ENCODE measurements at places on chromosomes 2 and 18.

- DNase-seq: peak; percentile 9
These were observed 516.7 kb downstream of the NR4A2 start for GRCh38 chr2:155815851-155816250.

- no peak for DNase-seq
These were observed 360.6 kb upstream of the TNP1 start for GRCh38 chr2:217220228-217221013.

DNA sequence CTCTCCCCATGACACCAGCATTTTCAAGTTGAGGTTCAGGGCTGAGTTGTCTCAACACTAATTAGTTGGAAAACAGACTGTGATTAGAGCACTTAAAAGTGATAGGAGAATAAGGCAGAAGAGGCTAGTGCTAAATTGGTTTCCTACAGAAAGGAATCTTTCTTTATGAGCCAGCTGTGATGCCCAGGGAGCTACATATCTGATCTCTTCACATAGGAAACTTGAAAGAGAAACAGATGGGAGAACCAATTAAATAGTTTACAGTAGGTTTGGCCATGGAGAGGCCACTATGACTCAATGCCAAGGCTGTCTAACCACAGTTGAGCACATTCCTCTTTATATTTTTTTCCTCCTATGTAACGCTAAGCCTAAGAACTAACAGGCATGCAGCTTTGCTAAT lies 418.3 kb upstream of the CYRIA start:
- no peak for DNase-seq

- DNase-seq: no peak
These were observed 421.5 kb upstream of the MEIS1 start for GRCh38 chr2:66013456-66013855.

- no peak for DNase-seq
These were observed 164.6 kb downstream of the HDAC4 start for GRCh38 chr2:239236043-239236807.

- no peak for DNase-seq
These were observed 16.2 kb downstream of the CASP8 start for GRCh38 chr2:201276511-201276910.

GRCh38 chr2:151673016-151673415 lies 61.3 kb downstream of the NEB start:
- no peak for DNase-seq

- no peak for DNase-seq
These were observed 122.2 kb downstream of the NCOA1 start for GRCh38 chr2:24613154-24613814.

GRCh38 chr2:168184681-168185513 lies 62.5 kb downstream of the STK39 start:
- DNase-seq: no peak

DNA sequence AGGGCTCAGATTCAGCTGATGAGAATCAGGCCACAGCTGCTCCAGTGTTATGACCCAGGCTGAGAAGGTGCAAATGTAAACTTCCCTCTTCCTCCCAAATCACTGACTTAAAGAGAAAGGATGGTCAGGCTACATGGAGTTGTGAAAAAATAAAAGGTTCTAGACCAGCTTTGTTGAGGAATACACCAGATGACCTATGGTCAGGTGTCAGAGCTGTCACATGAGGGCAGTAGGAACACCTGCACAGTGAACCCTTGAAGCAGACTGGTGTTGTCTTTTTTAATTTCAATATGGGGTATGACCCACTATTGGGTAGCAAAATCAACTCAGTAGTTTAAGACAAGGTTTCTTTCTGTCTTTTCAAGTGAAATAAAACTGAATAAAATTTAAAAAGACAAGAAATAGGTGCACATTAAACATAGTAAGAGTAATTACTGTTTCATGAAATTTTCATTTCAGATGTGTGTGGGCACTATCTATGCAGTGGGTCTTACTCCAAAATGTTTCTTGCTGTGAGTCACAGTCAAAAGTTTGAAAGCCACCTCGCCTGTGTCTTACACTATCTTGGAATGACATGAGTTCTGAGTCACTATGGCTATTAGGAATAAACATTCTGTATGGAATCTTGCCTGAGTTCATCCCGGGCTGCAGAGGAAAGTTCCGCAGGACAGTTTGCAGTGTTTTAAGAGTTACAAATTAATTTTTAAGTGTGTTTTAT lies 83.6 kb downstream of the ACVR1 start:
- DNase-seq: no peak

DNA sequence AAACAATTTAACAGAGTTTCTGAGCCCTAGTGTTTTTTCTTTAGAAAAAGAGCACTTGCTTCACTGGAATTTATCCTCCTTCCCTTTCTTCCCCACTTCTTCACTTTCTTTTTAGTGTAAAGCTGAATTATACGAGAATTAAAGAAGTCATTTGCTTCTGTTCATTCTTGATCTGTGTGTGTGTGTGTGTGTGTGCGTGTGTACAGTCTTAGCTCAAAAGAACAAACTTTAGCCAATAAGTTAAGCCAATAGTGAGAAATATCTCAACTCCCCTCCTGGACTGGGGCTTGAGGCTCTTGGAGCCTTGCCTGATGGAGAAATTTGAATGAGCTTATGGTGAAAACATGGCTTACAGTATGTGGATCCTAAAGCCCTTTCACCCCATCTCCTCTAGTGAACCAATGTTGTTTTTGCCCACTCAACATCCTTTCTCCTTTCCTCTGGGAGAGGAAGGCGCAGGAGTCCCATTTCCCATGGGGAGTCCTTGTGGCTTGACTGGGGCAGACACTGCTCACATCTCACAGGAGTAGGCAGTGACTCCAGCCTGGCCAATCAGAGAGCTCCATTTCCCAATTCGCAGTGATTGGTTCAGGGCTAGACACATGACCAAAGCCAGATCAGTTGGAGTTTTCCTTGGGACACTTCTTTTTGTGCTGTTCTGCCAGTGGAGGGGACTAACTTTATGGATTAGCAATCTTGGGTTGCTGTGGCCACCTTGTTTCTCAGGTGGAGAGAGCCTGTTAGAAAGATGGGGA lies 16.3 kb upstream of the MYO3B start:
- DNase-seq: peak; percentile 36

DNA sequence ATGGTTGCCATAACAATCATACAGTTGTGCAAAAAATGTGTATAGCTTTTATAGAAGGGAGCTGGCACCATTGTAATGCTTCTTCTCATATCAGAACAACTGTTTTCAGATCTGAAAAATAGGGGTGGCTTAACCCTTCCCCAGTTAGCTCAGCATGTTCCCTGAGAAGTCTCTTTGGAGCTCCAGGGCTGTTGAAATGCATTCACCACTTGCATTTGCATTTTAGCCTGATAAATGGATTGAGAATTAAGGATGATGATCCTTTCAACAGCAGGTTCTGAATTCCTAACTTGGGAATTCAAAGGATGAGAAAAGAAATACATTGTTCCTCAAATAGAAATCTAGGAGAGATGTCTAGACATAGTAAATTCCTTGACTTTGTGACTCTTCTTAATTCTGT lies 181.7 kb upstream of the ALPP start:
- no peak for DNase-seq

- DNase-seq: no peak
These were observed 107.0 kb downstream of the EXOC6B start for GRCh38 chr2:72718876-72719275.

- DNase-seq: peak; percentile 17
These were observed 69.5 kb upstream of the PSMD14 start for GRCh38 chr2:161238560-161239325.

- DNase-seq: no peak
These were observed 58.6 kb upstream of the CHN1 start for GRCh38 chr2:175063741-175064140.

DNA sequence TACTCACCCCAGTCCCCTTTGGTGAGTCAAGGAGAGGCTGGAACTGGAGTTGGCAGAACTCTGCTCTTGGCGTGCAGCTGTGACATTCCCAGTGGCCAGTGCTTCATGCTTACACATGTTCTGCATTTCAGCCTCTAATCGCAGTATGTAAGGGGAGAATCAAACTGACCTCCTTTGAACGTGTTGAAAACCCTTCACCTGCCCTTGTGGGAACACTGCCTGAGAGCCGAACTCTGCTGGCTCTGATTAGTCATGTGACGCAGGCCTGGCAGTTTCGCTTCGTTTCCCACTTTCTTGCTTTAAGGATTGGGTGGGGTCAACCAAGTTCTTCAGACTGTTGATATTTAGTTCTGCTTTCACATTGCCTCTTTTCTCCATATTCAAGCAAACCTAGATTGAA lies 173.8 kb upstream of the BCL2L11 start:
- no peak for DNase-seq

- no peak for DNase-seq
These were observed 138.2 kb downstream of the MBD2 start for GRCh38 chr18:54086046-54086802.

DNA sequence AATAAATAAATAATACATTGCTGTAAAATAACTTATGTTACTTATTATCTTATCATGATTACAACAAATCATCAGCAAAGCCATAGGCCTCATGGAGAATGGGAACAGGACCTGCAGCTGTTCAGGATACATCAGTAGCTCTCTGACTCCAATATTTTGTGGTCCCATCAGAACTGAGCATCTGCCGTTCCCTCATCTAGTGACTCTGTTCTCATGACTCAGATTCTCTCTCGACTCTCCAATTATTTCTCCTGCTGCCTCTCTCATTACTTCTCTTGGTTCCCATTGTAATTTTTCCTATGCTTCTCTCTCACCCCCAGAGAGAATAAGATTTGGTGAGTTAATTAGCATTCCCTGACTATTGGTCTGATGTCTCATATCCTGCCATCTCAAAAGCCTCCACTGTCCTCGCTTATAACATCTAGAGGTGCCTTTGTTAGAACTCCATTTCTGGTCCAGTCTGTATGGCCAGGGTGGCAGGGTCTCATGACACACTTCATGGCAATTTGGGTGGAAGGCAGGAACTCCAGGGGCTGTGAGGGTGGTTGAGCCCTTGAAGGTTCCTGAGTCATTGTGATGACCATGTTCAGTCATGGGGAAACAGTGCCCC lies 78.0 kb upstream of the TANC1 start:
- peak; percentile 28 for DNase-seq

DNA sequence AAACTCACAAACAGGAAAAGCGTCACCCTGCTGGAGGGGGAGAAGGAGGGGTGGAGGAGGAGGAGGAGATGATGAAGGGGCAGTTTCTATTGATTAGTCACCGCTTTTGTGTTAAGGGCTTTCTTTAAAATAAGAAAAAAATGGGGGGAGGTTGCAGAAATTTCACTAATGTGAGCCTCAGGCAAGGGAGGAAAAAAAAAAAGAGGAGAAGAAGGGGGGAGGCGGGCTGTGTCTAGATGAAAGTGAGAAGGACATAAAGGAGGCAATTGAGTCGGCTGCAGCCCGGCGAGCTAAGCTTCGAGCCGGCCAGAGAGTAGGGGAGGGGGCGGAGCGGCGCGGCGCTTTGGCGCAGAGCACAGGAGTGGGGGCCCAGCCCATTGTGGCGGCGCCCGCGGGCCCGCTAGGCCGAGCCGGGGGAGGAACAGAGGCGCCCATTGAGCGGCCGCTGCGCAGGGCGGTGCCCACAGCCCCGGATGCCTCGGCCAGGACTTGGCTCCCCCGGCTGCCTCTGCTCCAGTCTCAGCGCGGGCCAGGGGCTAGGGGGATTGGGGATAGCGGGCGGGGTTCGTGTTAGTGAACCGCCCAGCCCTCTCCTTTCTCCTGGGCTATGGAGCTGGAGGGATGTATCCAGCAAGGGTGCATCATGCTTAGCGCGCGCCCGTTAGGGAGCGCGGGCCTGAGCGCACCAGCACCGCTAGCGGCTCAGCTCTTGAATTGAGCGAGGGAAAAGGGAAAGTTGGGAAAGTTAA lies 7.9 kb downstream of the PAX3 start:
- DNase-seq: peak; percentile 80

- no peak for DNase-seq
These were observed 178.5 kb downstream of the GLI2 start for GRCh38 chr2:120913972-120914838.

- DNase-seq: no peak
These were observed 85.4 kb downstream of the FMNL2 start for GRCh38 chr2:152420363-152420762.

DNA sequence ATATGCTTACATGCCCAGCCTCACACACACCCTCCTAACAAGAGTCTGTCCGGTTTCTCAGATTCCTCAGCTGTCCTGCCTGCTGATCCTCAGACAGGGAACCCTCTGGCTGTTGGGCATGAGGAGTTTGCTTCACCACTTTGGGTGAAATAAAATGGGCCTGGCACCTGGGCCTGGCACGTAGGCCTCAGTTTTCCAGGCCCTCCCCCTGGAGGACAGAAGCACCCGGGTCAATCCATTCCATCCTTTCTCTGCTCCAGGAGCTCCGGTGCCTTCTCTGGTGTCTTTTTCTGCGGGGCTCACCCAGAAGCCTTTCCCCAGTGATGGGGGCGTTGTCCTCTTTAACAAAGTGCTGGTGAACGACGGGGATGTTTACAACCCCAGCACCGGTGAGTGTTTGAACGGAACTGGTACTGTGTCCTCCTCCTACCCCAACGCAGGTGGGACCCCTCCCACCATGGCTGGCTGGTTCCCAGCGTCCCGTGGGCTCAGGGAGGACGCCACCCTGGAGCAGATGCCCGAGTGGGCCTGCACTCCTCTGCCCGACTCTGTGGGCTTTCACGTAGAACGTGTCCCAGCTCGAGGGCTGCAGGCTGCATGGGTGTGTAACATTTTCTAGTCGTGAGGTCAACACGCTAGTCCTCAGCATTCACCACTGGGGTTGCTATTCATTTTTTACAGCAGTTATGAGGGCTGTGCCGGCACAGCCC lies 62.8 kb downstream of the EMILIN2 start:
- no peak for DNase-seq

DNA sequence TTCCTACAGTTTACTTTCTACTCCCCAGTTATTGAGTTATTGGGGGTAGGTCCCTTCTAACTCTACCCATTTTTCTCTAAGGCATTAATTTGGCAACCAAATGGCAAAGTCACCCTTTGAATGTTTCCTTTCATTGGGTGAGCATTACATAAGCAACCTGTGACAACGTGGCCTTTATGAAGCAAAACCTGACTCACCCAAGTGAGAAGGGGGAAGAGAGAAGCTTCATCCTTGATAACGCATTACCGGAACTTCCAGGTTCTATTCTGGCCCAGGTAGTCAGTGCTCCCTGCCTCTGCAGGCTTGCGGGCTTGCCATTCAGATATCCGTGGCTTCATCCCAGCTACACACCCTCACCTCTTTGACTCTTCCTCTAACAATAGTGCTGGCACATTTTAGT lies 39.1 kb upstream of the FAM124B start:
- no peak for DNase-seq

DNA sequence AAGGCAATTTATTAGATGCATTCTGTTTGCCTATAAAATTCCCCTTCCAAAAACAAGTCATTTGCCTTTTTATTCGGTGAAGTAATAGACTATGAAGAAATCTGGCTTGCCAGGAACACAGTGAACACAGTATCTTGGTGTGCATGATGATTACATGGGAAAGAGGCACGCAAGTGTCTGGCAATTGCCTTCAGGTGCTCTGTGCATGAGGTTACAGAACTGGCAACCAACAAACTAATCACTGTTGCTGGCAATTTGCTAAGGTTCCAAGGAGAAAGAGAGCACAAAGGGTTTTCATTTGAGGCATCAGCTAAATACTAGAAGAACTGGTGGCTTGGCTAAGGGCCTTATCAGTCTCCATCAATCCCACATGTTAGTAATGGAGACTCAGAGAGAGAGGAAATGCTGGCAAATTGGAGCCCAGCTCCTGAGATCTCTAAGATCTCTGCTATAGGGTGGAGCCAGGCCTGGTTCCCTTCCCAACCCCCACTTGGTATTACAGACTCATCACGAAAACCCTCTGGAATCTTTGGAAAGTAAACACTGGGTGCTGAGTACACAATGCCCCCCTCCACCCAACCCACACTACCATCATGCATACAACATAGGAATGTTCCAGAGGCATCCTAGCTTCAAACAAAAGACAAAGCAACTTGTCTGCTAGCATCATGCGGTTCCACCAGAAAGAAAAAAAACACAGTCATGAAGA lies 10.4 kb downstream of the RNF152 start:
- no peak for DNase-seq

- no peak for DNase-seq
These were observed 86.9 kb downstream of the KCTD1 start for GRCh38 chr18:26461405-26461804.
